GM10248 (cell line): ENCODE measurements at places on chromosomes 1 and 21.

DNA sequence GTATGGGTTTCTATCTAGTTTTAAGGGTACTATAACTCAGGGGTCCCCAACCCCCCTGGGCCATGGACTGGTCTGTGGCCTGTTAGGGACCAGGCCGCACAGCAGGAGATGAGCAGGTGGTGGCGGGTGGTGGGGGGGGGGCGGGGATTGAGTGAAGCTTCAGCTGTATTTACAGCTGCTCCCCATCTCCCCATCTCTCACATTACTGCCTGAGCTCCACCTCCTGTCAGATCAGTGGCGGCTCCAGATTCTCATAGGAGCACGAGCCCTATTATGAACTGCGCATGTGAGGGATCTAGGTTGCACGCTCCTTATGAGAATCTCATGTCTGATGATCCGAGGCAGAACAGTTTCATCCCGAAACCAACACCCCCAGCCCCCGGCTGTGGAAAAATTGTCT is 95.1 kb upstream of the SLC45A1 start:
- DNase-seq: no peak

GRCh38 chr1:80799457-80799856 is 1001.3 kb upstream of the ADGRL2 start:
- DNase-seq: no peak

GRCh38 chr1:89622895-89623294 is 10.0 kb upstream of the LRRC8C start:
- DNase-seq: no peak

- DNase-seq: no peak
Measured at GRCh38 chr1:9308236-9308785, 15.6 kb downstream of the SPSB1 start.
